HS-27A (cell line): ENCODE measurements at places on chromosomes 4 and X.

DNA sequence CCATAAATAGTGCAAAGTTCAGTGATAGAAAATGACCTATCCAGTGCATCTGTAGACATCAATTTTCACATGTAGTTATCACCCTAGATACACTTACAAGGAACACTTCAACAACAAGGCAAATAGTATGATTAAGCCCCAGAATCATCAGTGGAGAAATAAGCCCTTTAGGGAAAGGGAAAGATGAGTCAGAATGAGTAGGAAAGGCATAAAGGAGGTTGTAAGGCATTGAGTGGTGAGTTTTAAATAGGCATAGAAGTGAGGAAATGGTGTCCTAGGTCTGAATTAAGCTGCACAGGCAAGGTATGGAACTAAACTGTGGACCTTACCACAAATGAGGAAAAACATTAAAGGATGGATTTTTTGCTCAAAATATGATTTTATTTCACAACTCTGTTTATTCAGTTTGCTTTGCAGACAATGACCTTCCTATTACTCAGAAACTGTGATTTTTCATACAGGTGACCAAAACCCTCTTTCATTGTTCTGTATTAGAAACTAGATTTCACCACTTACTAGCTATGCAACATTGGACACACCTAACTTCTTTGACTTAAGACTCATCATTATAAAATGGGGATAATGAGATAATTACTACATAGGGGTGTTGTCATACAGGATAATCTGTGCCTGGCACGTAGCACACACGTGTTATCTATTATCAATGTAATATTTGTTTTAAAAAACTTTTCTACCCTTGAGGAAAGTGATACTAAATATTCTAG lies 57.0 kb upstream of the MAP9 start:
- DNase-seq, result no peak

DNA sequence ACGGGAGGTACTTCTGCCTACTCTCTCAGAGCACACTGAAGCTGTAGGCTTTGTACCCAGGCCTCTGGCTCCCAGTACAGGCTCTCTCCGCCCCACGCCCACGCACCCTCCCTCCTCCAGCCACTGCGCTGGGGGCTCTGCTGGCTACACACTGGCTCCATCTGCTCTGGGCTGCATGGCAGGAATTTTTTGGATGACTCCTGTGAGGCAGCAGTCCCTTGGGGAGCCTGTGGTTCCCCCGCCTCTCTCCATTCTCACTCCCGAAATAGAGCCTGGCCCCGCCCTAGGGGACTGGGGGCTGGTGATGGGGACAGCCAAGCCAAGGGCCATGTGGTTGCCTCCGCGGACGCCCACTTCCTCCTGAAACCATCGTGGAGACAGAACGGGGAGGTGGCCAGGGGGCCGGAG lies 58.1 kb upstream of the ADRA2C start:
- no peak for DNase-seq

- DNase-seq, result no peak
Observed at GRCh38 chr4:159770401-159770800, 667.5 kb downstream of the RAPGEF2 start.

GRCh38 chr4:6715704-6716017 lies 313 bp upstream of the BLOC1S4 start:
- DNase-seq, result no peak

- DNase-seq, result no peak
Observed at GRCh38 chrX:17788439-17788838, 51.1 kb downstream of the SCML1 start.

DNA sequence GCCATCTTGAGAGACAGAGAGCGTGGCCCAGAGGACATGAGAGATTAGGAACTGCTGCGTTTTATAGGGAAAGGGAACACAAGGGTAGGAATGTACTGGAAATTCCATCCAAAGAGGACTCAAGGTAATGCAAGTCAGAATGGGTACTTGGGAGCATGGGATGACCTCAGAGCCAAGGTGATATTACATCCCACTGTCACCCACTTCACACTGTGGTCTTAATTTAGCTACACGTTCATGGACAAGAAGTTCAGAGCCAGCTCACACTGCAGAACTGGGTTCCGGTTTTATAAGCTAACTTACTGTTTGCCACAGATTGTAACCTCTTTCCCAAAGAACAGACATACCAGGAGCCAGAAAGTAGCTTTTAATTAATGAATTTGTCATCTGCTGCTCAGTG lies 244.7 kb downstream of the CBR4 start:
- DNase-seq, result no peak

DNA sequence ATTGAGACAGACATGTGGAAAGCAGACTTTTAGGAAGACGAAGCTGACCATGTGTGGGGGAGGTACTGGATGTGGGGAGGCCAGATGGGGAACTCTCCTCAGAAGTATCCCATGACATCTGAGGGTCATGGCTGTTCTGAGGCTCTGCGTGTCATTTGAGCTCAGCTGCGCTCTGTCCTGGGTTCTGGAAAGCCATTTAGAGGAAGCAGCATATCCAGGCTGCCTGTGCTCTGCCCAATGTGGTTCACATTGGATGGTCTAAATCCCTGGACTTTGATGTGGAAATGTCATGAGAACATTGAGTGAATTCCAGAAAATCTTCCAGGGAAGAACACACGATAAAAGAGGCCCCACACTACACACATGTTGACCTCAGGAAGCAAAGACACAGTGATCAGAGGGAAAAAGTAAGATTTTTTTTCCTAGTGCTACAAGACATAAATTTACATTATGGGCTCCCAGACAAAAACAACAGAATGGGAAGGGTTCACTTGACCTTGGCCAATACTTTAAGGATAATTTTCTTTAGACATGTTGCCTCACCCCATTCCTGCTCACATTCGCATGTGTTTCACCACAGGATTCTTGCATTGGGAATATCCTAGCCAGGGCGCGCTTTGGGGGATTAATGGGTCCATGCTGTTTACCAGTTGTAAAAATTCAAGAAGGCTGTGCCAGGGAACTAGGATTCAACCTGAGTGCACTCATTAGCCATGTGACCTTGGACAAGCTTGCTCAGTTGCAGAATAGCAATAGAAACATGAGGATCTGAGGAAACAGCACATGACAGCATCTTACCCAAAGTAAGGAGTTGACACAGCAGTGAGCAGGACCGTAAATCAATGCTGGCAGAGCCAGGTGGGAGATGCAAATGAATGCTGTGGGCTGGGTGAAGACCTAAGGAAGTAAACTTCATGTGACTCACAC lies 73.2 kb upstream of the C1QTNF7 start:
- DNase-seq, result no peak

- DNase-seq, result no peak
Observed at GRCh38 chrX:145630806-145631435, 186.7 kb upstream of the SLITRK2 start.

DNA sequence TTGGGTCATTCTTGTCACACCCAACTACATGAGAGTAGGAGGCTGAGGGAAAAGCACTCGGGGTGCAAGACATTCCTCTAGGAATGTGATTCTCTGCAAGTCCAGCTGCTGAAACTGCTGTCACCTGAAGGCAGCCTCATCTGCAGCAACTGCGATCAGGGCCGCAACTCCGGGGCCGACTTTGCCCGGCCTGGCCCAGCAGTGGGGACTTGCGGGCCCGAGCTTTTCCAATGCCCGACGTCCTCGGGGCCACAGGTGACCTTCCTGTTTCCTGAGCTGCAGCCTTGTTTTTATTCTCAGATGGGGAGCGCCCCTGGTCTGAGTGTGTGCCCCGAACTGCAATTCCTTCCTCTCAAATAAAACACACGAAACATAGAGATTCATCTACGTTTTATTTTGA lies 104.7 kb upstream of the NKX1-1 start:
- DNase-seq, result no peak

DNA sequence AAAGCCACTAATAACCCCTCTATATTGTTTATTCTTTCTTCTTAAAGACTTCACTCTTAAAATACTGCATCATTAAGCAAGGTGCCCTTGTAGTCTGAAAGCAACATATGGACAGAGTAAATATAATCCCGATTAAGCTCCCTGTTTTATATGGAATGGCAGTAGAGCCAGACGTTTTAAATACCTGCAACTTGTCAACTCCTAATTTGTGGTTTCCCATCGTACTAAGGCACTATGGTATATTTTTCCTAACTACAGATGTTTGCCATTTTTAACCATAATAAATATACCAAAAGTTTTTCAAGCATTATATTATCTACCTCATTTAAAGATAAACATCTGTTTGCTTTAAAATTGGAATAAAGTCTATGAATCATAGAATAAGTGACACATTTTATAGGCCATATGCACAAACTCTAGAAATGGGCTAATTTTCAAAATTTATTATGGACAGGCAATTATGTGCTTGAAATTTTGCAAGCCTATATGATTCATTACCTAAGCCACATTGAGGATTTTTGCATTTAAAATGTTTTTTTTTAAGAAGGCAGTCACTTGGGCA lies 194.6 kb downstream of the FRMPD4 start:
- DNase-seq, result no peak

DNA sequence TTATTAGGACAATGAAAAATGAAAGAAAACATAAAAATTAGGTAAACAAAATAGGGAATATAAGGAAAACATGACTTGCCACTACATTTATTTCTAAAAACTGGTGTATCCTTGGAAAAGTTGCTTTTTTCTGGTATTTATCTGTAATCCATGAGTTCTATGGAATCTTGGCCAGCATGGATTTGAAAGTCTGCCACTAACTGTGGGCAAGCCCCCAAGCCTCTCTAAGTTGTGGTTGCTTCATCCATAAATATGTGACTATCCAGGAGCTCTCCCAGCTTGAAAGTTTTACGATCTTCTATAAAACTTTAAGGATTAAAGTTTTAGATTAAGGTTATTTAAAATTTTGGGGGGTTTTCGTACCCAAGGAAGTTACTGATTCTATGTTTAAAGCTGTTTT lies 21.8 kb downstream of the RPS6KA3 start:
- no peak for DNase-seq

GRCh38 chr4:168794881-168795280 lies 215.2 kb downstream of the CBR4 start:
- no peak for DNase-seq

GRCh38 chr4:126592088-126592487 lies 1040.7 kb upstream of the INTU start:
- no peak for DNase-seq

DNA sequence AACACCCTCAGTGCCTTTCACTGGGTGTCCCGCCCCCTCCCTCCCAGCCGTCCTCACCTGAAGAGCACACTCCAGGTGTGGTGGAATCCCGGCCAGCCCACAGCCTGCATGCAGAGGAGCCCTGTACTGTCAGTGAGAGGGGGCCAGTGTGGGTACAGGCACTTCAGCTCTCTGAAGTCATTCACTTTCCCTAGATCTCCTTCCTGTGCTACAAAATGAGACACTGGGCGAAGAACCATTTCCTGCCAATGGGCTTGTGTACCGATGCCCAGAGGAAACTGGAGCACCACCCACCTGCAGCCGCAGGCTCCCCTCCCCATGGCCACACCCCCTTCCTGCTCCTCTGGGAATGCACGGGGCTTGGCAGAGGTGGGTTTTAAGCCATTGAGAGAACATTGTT lies 73.9 kb upstream of the C4orf50 start:
- DNase-seq, result no peak

DNA sequence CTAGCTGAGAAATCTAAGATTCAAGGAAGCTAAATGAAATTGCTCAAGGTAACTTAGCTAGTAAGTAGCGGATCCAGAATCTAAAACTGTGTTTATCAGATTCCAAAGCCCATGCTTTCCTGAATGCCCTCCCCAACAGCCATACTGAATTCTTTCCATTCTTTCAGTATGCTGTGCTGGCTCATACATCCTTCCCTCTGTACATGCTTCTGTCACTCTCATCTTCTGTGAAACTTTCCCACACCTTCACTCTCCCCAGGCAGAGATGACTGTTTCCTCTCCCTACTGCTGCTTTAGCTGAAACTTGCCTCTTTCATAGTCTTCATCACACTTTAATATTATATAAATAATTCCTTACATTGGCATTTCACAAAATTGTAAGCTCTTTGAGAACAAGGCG lies 39.3 kb upstream of the SMARCAD1 start:
- DNase-seq, result no peak

GRCh38 chr4:108762559-108763225 lies at the start of gene ETNPPL:
TSS of gene ETNPPL (minus strand) at chr4:108763053. CDS start at chr4:108762898, 155 bp downstream.
- DNase-seq, result no peak

DNA sequence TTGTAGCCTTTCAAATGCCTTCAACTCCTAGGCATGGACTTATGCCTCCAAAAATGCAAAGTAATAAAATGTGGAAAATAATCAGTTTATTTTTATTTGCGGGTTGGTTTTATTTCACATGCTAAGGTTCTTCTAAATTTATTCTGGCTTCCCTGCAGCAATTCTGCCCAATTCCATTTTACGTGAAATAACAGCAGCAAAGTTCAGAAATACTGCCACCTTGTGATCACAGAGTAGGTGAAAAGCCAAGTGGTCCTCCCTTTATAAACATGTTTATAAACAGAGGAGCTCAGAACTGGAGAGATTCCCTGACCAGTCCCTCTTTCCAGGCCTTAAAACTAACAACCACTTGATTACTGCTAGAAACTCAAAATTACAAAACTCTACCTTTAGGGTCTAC lies 14.7 kb upstream of the DCHS2 start:
- no peak for DNase-seq

DNA sequence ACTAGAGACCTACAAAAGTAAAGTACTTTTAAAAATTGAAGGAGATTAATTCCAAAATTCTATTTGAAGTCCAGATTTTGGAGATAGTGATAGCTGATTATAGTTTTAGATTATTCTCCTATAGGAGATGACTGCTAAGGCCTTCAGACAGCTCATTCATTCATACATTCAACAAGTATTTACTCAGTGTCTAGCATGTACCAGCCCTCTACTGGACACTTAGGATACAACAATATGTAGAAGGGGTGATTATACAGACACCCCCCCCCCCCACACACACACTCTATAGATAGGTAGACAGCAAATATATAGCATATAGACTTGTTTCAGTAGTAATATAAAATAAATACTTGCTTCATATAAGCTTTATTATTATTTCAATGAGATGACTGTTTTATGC lies 60.4 kb upstream of the TAF9B start:
- DNase-seq, result no peak

GRCh38 chr4:53912766-53913497 lies 151.5 kb downstream of the CHIC2 start:
- no peak for DNase-seq

DNA sequence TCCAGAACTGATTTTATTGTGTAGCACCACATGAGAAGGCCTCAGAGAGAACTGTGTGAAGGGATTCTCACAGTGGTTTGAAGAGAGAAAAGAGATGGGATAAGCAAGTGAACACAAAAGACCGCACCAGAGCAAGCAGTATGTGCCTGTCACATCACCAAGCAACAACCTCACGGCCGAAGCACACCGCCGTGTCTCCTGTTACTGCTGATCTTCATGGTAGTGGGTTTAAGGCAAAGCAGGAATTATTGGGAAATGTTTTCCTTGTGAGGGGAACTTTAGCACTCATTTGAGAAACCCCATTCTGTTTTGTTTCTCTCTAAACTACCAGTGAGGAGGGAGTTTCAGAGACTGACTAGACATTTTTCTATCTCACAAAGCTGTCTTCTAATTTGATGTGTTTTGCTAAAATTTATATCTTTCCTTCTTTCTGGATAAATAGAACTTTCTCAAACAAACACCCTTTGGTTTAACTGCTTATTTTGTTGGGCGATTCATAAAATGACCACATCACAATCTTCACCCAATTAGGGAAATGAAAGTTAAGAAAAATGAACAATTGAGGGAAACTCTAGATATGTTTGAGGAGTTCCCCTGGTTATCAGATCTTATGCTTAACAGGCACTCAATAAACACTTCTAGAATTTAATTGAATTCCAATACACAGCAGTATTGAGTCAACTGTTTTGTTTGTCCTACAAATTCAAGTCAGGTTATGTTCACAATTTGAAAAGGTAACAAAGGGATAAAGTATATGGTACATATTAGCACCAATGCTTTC lies 16.5 kb downstream of the SH3KBP1 start:
- DNase-seq, result no peak
